ENCODE measurements at places on chromosomes 4 and X.

- DNase-seq = no peak
Observed at GRCh38 chrX:155662282-155662681, 49.5 kb upstream of the TMLHE start.

DNA sequence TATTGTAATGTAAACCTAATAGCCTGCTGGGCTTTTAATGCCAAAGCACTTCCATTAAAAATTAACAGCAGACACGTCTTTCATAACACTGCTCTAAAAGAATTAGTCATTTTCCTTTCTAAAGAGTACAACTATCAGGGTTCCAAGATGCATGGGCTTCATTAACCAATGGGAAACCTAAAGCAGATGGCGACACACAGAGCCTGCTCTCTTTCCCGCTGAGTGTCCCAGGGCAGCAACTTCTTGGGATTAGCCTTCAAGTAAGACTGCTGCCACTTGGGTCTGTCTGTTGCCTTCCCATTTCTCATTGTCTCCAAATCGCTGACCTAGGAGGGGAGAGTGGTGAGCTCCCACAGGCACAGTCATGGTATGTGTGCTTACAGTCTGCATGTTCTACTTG is 14.0 kb upstream of the PHKA2 start:
- DNase-seq = no peak

GRCh38 chrX:68568136-68568535 is 69.3 kb downstream of the YIPF6 start:
- no peak for DNase-seq

DNA sequence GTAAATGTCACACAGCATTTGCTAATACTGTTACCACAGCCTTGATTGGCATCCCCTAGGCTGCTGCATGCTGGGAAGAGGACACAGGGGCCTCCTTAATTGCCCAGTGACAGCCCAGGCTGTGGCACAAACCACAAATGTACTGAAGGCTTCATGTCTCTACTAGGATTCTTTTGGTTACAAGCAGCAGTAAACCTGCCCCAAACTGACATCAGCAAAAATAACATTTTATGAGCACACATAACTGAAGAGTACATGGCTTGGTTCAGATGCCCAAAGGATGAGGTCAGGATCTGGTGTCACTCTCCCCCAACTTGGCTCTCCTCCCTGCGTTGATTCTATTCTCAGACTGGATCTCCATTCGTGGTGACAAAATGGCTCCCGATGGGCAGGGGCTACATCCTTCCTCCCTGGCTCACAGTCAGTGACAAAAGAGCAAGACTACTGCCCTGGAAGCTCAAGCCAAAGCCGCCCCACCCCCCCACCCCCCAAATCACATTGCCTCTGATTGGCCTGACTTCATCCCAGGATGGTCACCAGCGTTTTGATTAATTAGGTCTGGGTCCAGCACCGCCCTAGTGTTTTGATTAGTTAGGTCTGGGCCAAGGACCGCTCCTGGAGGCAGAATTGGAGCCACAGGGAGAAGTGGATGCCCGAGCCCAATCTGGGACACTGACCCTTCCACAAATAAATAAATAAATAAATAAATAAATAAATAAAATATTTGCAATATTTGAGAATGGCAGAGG is 180.5 kb upstream of the RBPJ start:
- DNase-seq = no peak

DNA sequence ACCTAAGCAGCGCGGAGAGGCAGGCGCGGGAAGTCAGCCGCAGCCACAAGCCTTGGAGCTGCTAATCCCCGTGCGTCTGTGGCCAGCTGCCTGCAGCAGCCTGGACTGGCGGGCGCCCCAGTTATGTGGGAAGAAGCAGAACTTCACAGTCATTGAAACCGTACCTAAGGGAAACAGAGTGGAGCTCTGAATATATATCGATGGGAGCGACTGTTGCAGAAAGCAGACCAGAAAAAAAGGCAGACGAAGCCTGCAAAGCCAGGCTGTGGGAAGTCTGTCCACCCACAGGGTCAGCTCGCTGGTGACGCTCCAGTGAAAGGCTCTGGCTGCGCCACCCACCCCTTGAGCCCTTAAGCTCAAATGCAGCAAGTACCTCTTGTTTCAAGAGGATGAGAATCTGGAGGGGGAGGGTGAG is 24.7 kb downstream of the KCNE5 start:
- no peak for DNase-seq

DNA sequence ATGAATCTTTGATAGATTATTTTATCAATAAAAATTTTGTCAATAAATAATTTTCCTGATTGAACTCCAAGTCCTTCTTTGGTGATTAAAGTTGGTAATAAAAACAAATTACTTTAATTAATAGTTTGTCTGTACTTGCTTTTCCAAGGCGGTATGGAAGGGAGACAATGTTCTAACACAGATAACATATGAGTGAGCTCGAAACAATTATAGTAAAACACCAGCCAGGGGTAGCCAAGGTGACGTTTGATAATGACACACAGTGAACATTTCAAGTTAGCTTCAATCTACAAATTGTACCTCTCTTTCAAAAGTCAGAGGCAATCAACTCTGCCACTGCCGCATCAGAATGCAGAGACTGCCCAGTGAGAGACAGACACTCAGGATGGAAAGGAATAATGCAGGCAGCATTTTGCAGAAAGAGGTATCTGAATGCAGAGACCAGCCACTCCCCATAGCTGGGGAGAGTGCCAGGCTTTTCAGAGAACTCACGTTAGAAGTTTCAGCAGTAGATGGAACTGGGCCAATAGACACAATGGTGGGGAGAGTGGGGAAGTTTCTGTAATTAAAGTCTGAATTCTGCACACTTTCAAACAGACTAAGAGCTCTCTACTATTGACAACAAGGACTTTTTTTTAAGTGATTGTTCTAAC is 18.1 kb upstream of the ATOH1 start:
- DNase-seq = no peak

GRCh38 chr4:142065086-142065647 is 428.8 kb downstream of the IL15 start:
- DNase-seq = no peak

DNA sequence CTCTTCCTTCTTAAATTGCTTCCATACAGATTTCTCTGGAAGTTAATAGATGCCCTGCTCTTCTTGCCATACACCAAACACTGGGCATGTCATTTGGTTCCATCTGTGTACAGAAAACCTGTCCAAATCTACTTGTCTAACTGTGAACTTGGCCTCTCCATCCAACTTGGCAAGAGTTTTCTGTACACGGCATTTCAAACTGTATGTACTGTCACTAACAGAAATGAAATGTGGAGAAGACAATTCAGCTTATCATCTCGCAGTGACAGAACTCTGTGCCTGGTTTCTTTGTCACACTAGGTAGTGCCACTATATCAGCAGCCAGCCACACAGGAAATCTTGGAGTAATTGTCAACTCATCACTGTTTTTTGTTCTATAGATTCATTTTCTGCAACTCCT is 58.2 kb downstream of the CXXC4 start:
- no peak for DNase-seq

DNA sequence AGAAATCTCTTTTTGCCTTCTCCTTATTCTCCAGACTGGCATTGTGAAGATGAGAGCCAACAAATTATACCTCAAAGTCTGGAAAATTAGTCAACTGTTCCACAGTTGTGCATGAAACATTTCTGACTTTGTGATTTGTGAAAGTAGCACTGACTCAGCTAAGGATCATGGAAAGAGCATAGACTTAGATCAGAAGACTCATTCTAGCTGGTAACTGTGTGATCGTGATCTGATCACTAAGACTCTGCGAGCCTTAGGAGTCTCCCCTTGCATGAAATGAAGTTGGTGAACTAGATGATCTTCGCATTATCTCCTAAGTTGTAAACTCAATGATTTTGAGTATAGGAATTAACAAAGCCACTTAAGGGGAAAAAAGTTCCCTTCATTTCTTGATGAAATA is 668.1 kb downstream of the RPA4 start:
- DNase-seq = no peak

- DNase-seq = no peak
Observed at GRCh38 chr4:173213296-173213695, 44.7 kb downstream of the GALNT7 start.

DNA sequence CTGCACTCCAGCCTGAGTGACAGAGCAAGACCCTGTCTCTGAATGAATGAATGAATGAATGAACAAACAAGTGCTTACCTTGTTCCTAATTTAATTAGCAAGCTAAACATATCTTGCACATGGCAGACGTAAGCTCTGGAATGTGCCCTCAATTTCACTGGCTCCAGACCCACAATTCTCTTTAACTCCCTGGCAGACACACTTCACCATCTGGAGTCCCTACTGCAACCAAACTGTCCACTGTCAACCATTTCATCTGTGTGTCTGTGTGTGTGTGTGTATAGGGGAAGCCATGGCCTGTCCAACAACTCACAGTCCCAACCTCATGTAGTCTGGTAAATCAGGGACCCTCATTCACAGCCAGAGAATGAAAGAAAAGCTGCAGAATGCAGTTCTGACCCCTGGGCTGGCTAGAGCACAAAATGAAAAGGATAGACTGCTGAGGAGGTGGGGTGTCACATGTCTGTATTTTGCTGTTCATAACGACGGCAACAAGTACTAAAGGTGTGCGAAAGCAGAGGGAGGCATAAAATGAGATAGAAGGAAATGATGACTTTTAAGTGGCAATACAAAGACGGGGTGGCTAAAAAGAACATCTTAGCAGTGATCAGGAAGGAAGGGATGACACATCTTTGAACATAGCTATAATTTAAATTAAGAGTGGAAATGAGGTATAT is 114.1 kb downstream of the TSPAN5 start:
- no peak for DNase-seq

DNA sequence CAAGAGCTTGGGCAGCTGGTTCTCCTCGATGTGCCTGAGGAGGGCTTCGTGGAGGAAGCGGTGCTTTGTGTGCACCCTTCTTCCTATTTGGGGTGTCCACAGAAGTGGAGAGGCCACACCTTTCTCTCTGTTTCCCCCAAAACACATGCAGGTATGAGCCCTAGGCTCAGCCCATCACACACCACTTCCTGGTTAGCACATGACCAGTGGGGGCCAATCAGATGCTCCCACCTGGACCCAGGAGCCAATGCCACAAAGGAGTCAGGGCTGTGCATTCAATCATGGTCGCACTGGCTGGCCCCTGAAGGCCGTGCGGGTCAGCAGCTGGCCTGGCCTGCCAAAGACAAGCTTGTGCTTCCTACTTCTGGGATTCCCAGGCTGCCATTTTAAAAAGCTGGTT is 51.4 kb downstream of the PPP2R2C start:
- no peak for DNase-seq

- no peak for DNase-seq
Observed at GRCh38 chrX:115689931-115690330, 129.0 kb downstream of the PLS3 start.

DNA sequence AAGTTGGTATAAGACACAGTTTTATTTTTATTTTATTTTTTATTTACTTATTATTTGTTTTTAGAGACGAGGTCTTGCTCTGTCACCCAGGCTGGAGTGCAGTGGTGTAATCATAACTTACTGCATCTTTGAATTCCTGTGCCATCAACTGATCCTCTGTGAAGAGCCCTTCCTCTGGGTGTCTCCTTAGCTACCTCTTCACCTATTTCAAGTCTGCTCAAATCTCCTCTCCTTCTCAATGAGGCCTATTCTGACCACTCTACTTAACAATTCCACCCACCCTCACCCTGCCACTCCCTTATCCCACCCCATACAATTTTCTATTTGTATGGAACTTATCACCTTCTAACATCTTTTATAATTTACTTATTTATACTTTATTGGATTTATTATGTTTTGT is 183.4 kb downstream of the PPP3CA start:
- no peak for DNase-seq

DNA sequence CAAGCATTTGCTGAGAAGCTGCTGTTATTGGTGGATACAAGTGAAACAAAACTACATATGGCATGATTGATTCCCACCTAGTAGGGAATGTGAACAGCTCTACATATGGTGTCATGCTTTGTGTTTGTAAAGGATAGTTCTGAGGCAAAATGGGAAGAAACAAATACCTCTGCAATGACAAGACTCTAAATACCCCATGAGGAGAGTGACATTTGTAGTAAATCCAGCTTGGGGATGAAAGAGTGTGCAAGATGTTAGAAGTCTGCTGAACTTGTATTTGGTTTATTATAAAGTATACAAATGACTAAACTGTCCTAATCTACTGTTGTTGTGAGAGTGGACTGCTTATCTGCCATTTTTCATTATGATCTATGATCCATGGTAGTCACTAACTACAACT is 120.8 kb upstream of the HS3ST1 start:
- DNase-seq = no peak

DNA sequence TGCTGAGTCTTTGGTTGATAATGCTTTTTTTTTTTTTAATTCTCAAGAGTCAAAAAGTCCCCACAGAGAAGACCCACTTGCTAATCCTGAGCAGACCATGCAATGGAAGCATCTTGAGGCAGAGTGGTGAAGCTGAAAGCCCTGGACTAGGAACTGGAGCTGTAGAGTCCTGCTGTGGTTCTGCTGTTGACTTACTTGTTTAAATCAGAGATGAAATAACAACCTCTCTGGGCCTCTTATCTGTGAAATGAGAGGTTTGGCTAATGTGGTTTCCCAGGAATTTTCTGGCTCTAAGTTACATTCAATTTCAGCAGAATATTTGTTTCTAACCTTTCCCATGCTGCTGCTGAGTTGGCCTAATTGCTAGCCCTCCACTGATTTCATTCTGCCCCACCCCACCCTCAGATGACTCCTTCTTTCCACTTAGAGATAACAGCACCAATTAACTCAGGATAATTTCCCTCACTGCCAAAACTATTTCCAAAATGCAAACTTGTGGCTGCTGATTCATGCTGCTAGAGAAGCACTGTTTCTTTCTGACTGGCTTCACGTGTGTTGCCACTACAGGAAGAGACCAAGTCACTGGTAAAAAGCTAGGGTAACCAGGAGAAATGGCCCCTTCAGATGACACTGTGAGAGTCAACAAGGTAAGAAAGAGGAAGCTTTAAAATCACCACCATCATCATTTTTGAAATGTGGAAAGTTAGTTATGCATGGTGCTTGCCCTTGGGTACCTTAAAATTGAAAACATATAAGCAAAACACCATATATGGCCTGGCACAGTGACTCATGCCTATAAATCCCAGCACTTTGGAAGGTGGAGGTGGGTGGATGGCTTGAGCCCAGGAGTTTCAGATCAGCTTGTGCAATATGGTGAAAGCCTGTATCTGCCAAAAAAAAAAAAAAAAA is 326.4 kb downstream of the DCHS2 start:
- DNase-seq = peak; percentile 74

GRCh38 chr4:76546759-76547742 is 112.0 kb downstream of the SHROOM3 start:
- DNase-seq = peak; percentile 51

- DNase-seq = no peak
Observed at GRCh38 chrX:22203186-22203585, 69.5 kb upstream of the CBLL2 start.

DNA sequence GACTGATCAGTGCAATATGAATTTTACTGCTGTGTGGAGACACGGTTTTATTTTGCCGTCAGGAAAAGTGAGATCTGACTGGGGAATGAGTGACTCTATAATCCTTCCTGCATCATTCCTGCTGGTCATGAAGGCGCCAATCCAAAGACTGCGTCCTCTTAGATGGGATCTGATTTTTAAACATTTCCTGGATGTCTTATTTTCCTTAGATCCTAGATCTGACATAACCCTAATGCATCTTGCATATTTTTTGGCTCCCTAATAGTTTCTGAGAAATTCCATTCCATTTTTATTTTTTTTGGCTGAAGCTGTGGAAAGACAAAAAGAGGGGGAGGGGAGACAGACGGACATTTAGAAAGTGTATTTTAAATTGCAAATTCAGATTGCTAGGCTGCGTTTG is 454.9 kb upstream of the FAT1 start:
- no peak for DNase-seq
